Esophagus squamous epithelium (tissue), 5 donors: ENCODE measurements at places on chromosomes 1 and 21. TPM values are rescaled to one million over a fixed set of nuclear protein-coding genes. Genes with fewer than 3 reads are reported as not detected.

Gene KLHDC7A
- total RNA-seq: 7.6 TPM

Gene UBXN10
- 0.11 TPM for total RNA-seq

Gene RHCE
- total RNA-seq: 0.27 TPM

Gene TDRD10
- not detected for total RNA-seq

Gene RGS8
- not detected for total RNA-seq

Gene LDLRAD1
- not detected for total RNA-seq

Gene DYNLT5
- total RNA-seq: not detected

Gene IKBKE
- 21.0 TPM for total RNA-seq

DNA sequence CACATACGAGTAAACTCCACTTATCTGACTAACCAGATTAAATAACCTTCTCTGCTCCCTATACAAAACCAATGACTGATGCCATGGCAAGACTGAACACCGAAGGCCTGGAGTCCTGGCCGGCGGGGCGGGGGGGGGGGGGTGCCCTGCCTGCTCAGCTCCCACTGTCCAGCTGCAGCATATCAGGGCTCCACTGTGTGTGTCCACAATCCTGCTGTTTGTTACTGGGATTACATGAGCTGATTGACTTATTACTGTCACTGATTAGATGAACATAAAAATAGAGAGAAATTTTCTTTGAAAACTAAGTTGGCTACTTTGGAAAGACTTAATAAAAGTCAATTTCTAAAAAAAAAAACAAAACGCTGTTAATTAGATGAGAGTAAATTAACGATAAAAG, 24.9 kb downstream of the TMEM63A start:
- DNase-seq: no peak
- no peak overlapping the region for H3K4me3 ChIP-seq
- H3K27me3 ChIP-seq: no peaks in the 10 kb centered on the region
- H3K36me3 ChIP-seq: peaks cover 96% of the 10 kb centered on the region
- no peaks in the 10 kb centered on the region for H3K4me1 ChIP-seq
- H3K27ac ChIP-seq: no peak overlapping the region

- H3K4me3 ChIP-seq: peak overlapping the region; percentile 78
- no peaks in the 10 kb centered on the region for H3K27me3 ChIP-seq
- peaks cover 54% of the 10 kb centered on the region for H3K4me1 ChIP-seq
- DNase-seq: no peak
- H3K27ac ChIP-seq: peak overlapping the region; percentile 97
These were observed 8.0 kb upstream of the TNFRSF14 start for GRCh38 chr1:2548068-2548589.

DNA sequence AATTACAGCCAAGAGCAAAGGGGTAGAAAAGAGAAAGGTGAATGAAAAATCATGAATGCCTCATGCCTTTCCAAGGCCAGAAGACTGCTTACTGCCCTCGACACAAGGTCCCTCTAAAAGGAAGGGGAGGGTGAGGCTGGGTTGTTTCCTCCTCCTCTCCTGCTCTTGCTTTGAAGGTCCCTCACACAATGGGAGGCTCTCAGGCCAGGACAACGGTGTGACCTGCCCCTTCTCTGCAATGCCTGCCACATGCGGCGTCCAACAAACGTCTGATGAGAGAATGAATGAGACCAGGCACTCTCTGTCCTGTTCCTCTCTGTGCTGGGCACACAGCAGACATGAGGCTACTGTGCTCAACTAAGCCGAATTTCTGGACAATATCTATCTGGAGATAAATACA, 51.3 kb downstream of the SSBP3 start:
- no peaks in the 10 kb centered on the region for H3K4me1 ChIP-seq
- no peaks in the 10 kb centered on the region for H3K27me3 ChIP-seq
- H3K27ac ChIP-seq: no peak overlapping the region
- H3K36me3 ChIP-seq: peaks cover 38% of the 10 kb centered on the region

- no peaks in the 10 kb centered on the region for H3K27me3 ChIP-seq
- H3K27ac ChIP-seq: no peak overlapping the region
- H3K4me3 ChIP-seq: no peak overlapping the region
- no peak for DNase-seq
- H3K36me3 ChIP-seq: no peaks in the 10 kb centered on the region
These were observed 59.5 kb upstream of the SLC2A1 start for GRCh38 chr1:43018121-43018520.

GRCh38 chr1:54409156-54410142, 3.3 kb upstream of the SSBP3 start:
- peaks cover 23% of the 10 kb centered on the region for H3K4me1 ChIP-seq
- DNase-seq: no peak
- H3K4me3 ChIP-seq: no peak overlapping the region
- H3K27ac ChIP-seq: peak overlapping the region; percentile 81

GRCh38 chr21:15754640-15755039, 24.9 kb downstream of the USP25 start:
- no peaks in the 10 kb centered on the region for H3K27me3 ChIP-seq
- H3K4me1 ChIP-seq: peaks cover 69% of the 10 kb centered on the region
- no peak overlapping the region for H3K27ac ChIP-seq
- H3K36me3 ChIP-seq: no peaks in the 10 kb centered on the region

GRCh38 chr21:44999428-44999971, 59.7 kb downstream of the SLX9 start:
- H3K36me3 ChIP-seq: no peaks in the 10 kb centered on the region
- DNase-seq: no peak
- no peak overlapping the region for H3K27ac ChIP-seq
- H3K4me1 ChIP-seq: peaks cover 38% of the 10 kb centered on the region
- H3K4me3 ChIP-seq: no peak overlapping the region

DNA sequence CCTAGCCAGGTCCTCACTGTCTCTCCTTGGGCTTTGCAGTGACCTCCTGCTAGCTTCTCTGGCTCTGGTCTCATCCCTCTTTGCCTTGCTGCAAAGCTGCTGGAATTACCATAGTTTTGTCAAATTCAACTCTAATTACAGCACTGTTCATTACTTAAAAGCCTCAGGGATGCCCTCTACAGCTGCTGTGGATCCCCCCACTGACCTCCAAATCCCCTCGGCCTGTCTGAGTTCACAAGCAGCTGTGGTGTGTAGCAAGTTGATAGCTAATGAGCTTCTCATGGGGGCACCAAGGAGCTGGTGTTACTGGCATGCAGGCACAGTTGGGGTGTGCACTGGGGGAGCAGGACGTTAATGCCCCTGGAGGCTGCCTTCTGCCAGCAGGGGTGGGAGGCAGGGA, 24.8 kb downstream of the NIPAL3 start:
- no peaks in the 10 kb centered on the region for H3K27me3 ChIP-seq
- H3K4me1 ChIP-seq: peaks cover 33% of the 10 kb centered on the region
- H3K4me3 ChIP-seq: no peak overlapping the region
- no peak overlapping the region for H3K27ac ChIP-seq
- DNase-seq: no peak

GRCh38 chr1:39387452-39387851, 104.0 kb upstream of the BMP8A start:
- peaks cover 14% of the 10 kb centered on the region for H3K36me3 ChIP-seq
- no peaks in the 10 kb centered on the region for H3K27me3 ChIP-seq
- H3K4me3 ChIP-seq: no peak overlapping the region
- peaks cover 26% of the 10 kb centered on the region for H3K4me1 ChIP-seq
- no peak for DNase-seq

GRCh38 chr1:2046953-2047748, 3.1 kb upstream of the PRKCZ start:
- no peak overlapping the region for H3K27ac ChIP-seq
- no peak for DNase-seq
- H3K36me3 ChIP-seq: no peaks in the 10 kb centered on the region
- peaks cover 4% of the 10 kb centered on the region for H3K27me3 ChIP-seq

- H3K4me3 ChIP-seq: no peak overlapping the region
- H3K27me3 ChIP-seq: no peaks in the 10 kb centered on the region
- H3K4me1 ChIP-seq: no peaks in the 10 kb centered on the region
- DNase-seq: no peak
These were observed 174.4 kb upstream of the FGGY start for GRCh38 chr1:59122527-59122926.

GRCh38 chr1:33805988-33806387, 57.9 kb upstream of the HMGB4 start:
- no peaks in the 10 kb centered on the region for H3K4me1 ChIP-seq
- no peaks in the 10 kb centered on the region for H3K36me3 ChIP-seq
- H3K27ac ChIP-seq: no peak overlapping the region

DNA sequence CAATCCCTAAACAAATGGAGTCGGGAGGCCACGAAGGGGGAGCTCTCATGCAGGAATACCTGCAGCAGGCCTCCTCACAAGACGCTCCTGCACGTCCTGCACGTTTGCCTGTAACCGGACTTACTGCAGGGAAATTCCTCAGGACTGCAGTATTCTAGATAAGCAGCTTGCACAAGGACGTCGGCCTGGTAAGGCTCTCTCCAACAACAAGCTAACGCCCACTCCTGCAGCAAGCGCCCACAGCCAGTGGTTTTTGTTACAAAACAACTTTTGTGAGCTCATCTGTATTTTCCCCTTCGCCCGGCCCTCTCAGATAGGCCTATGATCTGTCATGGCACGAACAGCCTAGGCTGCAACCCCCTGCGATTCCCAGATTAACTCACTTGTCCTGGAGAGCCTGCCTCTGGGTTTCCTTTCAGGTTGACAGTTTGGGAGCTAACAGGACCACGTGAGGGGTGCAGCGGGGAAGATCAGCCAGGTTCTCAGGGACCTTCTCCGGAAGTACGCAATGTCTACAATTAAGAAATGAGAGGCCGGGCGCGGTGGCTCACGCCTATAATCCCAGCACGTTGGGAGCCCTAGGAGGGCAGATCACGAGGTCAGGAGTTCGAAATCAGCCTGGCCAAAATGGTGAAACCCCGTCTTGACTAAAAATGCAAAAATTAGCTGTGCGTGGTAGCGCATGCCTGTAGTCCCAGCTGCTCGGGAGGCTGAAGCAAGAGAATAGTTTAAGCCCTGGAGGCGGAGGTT, 921 bp upstream of the MIB2 start:
- H3K4me3 ChIP-seq: peak overlapping the region; percentile 90
- peaks cover 50% of the 10 kb centered on the region for H3K4me1 ChIP-seq
- no peak for DNase-seq
- H3K27me3 ChIP-seq: no peaks in the 10 kb centered on the region
- peaks cover 3% of the 10 kb centered on the region for H3K36me3 ChIP-seq

GRCh38 chr1:211424018-211424417, 67.9 kb downstream of the RD3 start:
- no peaks in the 10 kb centered on the region for H3K4me1 ChIP-seq
- no peak for DNase-seq
- H3K36me3 ChIP-seq: no peaks in the 10 kb centered on the region
- no peak overlapping the region for H3K27ac ChIP-seq
- no peak overlapping the region for H3K4me3 ChIP-seq

DNA sequence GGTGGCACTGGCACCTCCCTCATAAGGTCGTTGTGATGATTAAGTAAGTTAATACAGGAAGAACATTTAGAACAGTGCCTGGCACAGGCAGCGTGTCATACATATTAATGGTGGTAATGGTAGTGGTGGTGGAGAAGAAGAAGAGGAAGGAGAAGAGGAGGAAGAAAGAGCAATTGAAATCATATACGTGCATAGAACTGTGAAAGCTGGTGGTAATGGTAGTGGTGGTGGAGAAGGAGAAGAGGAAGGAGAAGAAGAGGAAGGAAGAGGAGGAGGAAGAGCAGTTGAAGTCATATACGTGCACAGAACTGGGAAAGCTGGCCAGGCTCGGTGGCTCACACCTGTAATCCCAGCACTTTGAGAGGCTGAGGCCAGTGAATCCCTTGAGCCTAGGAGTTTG, 121.3 kb upstream of the HOOK1 start:
- H3K4me3 ChIP-seq: no peak overlapping the region
- no peak for DNase-seq
- H3K36me3 ChIP-seq: no peaks in the 10 kb centered on the region
- H3K4me1 ChIP-seq: peaks cover 24% of the 10 kb centered on the region
- H3K27me3 ChIP-seq: no peaks in the 10 kb centered on the region

DNA sequence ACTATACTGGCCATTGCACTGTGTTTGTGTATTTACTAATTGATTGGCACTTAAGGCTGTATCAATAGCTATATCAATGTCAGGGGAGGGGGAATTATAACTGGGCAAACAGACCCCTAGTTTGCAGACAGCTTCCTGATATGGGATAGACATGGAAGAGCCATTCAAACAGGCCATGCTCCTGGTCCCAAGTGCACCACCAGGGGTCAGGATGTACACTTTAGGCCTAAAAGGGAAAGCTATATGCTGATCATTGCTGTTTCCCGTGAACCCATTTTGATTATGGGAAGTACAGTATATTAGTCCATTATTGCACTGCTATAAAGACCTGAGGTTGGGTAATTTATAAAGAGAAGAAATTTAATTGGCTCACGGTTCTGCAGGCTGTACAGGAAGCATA, 124.9 kb upstream of the BACE2 start:
- no peak overlapping the region for H3K27ac ChIP-seq
- no peaks in the 10 kb centered on the region for H3K27me3 ChIP-seq
- no peaks in the 10 kb centered on the region for H3K4me1 ChIP-seq
- no peak for DNase-seq

DNA sequence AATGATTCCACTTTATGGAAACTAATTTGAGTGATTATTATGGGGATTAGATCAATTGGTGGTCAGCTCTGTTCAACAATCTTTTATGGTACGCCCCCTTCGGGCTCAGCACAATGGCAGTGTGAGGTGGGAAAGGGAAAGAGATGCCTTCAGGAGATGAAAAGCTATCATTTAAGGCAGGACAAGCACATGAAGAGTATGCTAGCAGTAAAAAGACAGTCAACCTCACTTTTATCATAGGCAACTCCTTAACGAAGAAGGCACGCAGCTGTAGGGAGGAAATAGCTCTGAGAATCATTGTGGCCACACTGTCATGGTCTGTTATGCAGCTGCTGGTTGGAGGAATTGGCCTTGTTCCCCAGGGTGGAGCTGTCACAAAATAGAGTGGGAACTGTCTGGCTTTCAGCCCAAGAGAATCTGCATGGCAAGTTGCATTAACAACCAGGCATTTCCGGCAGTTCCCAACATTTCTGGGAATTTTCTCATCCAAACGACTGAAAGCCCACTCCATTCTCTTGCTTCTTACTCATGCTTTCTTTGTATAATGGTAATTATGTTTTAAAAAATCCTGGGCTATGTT, 54.4 kb upstream of the BCL10 start:
- H3K4me1 ChIP-seq: peaks cover 22% of the 10 kb centered on the region
- peak overlapping the region; percentile 50 for H3K27ac ChIP-seq
- H3K36me3 ChIP-seq: no peaks in the 10 kb centered on the region
- H3K4me3 ChIP-seq: no peak overlapping the region
- no peaks in the 10 kb centered on the region for H3K27me3 ChIP-seq

- no peaks in the 10 kb centered on the region for H3K36me3 ChIP-seq
- no peak overlapping the region for H3K27ac ChIP-seq
- DNase-seq: no peak
- no peak overlapping the region for H3K4me3 ChIP-seq
- peaks cover 13% of the 10 kb centered on the region for H3K4me1 ChIP-seq
These were observed 4.3 kb upstream of the IPO13 start for GRCh38 chr1:43942411-43942810.
